ENCODE measurements at places on chromosomes 2 and 18.

GRCh38 chr2:239543702-239544101 is 142.9 kb upstream of the HDAC4 start:
- no peak for DNase-seq

DNA sequence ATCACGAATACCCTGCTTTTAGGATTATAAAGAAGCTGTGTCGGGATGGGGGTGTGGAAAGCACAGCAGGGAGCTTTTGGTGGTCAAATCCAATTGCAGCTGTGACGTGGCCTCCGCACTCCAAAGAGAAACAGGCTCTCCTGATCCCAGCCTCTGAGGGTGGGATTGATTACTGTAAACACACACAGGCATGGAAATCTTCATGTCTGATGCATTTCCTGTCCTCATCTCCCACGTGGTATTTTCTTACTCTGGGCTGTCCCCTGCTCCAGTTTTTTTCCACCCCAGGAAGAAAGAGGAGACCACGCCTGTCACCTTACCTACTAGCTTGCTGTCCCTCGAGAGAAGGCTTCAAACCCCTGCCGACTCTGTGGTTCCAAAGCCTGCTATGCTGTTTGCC is 22.7 kb downstream of the RNF152 start:
- peak; percentile 8 for DNase-seq

GRCh38 chr2:239657236-239657635 is 256.4 kb upstream of the HDAC4 start:
- DNase-seq = no peak

DNA sequence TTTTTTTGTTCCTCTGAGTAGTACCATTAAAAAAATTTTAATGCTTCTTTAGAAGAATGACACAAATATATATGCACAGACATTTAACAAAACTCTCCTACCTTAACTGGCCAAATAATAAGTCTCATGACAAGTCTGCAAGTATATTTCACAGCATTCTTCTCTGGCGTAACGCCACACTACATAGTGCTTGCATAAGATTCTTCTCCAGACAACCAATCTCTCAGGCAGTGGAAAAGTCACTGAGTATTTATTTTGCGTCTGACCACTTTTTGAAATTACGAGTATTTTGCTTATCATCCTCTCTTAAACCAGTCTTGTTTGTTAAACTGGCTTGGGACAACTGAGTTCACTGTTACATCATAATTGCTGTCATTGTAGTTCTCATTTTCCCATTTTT is 749.2 kb downstream of the ADCYAP1 start:
- DNase-seq = no peak
